ENCODE measurements at places on chromosomes 7 and 10.

- DNase-seq: no peak
- H3K4me1 ChIP-seq: no peaks in the 10 kb centered on the region
- no peaks in the 10 kb centered on the region for H3K27me3 ChIP-seq
- H3K36me3 ChIP-seq: no peaks in the 10 kb centered on the region
- H3K4me3 ChIP-seq: no peak overlapping the region
- H3K27ac ChIP-seq: no peak overlapping the region
Observed at GRCh38 chr7:650339-651031, 76.0 kb upstream of the DNAAF5 start.

DNA sequence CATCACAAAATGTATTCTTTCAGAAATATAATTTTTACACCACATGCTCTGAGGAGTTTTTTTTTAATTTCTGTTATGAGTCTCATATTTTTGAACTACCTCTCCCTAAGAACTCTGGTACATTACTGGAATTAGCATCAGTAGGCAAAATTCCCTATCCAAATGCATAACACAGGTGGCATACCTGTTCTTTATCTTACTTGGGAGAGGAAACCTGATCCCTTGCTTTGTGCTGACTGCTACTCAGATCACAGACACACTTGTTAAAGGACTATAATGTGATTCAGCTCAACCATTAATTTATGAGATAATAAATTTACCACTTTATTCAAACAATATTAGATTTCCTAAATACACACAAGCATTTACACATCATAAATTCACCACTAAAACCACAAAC is 617.2 kb downstream of the GRM8 start:
- no peak overlapping the region for H3K27ac ChIP-seq
- no peaks in the 10 kb centered on the region for H3K27me3 ChIP-seq
- peak; percentile 1 for DNase-seq
- peaks cover 1% of the 10 kb centered on the region for H3K4me1 ChIP-seq
- no peaks in the 10 kb centered on the region for H3K36me3 ChIP-seq

DNA sequence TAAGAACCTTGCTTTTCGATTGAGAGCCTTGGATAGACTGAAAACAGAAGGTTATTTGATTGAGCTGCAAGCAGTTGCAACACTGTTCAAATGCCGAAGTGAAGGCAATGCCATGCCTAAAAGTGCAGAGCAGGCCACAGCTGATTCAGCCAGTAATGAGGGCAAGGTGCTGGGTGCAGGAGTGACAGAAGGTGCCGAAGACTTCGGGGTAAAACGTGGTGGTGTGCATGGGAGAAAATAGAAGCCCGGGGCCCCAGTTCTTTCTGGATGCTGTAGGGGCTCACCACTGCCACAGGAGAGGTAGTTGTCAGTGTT is 43.6 kb upstream of the GATAD1 start:
- no peaks in the 10 kb centered on the region for H3K36me3 ChIP-seq
- H3K4me3 ChIP-seq: no peak overlapping the region
- no peaks in the 10 kb centered on the region for H3K27me3 ChIP-seq
- no peak overlapping the region for H3K27ac ChIP-seq
- H3K4me1 ChIP-seq: no peaks in the 10 kb centered on the region
- no peak for DNase-seq

DNA sequence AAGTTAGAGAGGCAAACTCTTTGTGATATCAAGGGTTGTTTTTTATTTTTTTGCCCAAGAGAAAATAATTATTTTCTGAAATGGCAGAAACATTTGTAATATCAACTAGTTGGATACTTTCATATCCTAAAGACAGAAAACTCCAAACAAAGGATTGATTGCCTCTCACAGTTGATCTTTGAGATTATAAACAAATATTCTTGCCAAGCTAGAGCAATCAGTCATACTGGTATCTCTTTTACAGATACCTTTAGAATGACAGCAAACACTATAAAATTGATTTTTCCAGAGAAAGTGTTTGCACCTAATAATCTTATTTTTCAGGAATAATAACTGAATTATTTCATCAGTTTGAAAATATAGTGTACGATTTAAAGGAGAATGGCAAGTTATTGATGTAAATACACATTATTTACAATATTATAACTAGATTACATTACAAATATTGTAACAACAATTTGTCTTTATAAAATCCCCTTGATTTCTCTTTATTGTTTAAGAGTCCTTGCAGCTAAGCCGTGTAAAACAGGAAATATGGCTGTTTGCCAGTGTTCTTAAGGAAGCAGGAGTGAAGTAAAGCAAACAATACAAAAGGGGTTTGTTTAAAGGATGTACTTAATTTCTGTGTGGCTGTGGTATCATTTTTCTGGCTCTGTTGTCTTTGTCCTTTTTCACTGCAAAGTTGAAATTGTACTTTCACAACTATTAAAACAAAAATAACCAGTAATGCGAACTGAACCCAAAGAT is 58.4 kb downstream of the MAPK8 start:
- H3K36me3 ChIP-seq: no peaks in the 10 kb centered on the region
- H3K4me1 ChIP-seq: no peaks in the 10 kb centered on the region
- H3K27ac ChIP-seq: no peak overlapping the region
- no peak for DNase-seq
- H3K27me3 ChIP-seq: no peaks in the 10 kb centered on the region

- H3K36me3 ChIP-seq: peaks cover 23% of the 10 kb centered on the region
- H3K27ac ChIP-seq: no peak overlapping the region
- no peak for DNase-seq
Observed at GRCh38 chr10:3782451-3783315, 2.3 kb downstream of the KLF6 start.

- no peak overlapping the region for H3K27ac ChIP-seq
- no peak overlapping the region for H3K4me3 ChIP-seq
- no peak for DNase-seq
- no peaks in the 10 kb centered on the region for H3K36me3 ChIP-seq
Observed at GRCh38 chr10:60604342-60604741, 173.9 kb upstream of the CDK1 start.

- H3K27me3 ChIP-seq: peaks cover 2% of the 10 kb centered on the region
- H3K4me3 ChIP-seq: no peak overlapping the region
- no peaks in the 10 kb centered on the region for H3K4me1 ChIP-seq
Observed at GRCh38 chr7:155391414-155391813, 66.5 kb upstream of the EN2 start.

- no peaks in the 10 kb centered on the region for H3K36me3 ChIP-seq
- no peaks in the 10 kb centered on the region for H3K27me3 ChIP-seq
- H3K27ac ChIP-seq: no peak overlapping the region
- H3K4me1 ChIP-seq: peaks cover 5% of the 10 kb centered on the region
- H3K4me3 ChIP-seq: no peak overlapping the region
Observed at GRCh38 chr10:3787016-3787400, 2.0 kb upstream of the KLF6 start.

DNA sequence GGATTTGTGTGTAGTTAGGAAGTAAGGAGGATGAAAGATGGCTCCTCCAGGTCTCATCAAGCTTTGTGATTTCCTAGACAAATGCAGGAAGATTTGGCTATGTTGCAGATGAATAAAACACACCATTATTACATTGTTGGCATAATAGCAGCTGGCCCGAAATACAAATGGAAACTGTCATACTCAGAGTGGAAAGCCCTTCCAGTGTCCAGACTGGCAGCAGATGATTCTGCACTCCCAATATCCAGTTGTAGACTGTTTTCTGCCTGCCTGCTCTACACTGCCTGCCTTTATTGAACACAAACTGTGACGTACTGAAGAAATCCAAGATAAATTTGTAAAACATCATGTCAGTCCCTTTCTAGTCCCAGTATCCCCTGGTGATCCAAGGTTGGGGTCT is 99.7 kb upstream of the FZD1 start:
- H3K36me3 ChIP-seq: no peaks in the 10 kb centered on the region
- no peak overlapping the region for H3K4me3 ChIP-seq
- H3K27ac ChIP-seq: no peak overlapping the region
- no peaks in the 10 kb centered on the region for H3K4me1 ChIP-seq
- H3K27me3 ChIP-seq: no peaks in the 10 kb centered on the region

- no peaks in the 10 kb centered on the region for H3K4me1 ChIP-seq
- no peaks in the 10 kb centered on the region for H3K27me3 ChIP-seq
- no peak for DNase-seq
- no peak overlapping the region for H3K27ac ChIP-seq
- H3K36me3 ChIP-seq: no peaks in the 10 kb centered on the region
Observed at GRCh38 chr10:31190488-31190887, 128.5 kb upstream of the ZEB1 start.

DNA sequence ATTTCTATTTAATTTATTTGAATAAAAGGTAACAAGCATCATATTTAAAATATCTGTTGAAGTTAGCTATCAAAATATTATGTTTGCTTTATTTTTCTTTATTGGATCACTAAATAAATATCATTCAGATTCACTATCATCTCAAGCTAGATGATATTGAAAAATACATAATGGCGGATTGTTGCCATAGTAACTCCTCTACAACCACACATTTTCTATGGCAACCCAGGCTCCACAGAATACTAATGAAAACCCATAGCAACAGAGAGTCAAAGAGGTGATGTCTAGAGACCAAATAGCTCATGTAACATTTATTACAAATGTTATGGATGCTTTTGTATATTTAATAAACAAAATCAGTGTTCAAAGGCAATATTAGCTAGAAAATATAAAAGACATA is 148.9 kb upstream of the CDK1 start:
- H3K36me3 ChIP-seq: no peaks in the 10 kb centered on the region
- no peaks in the 10 kb centered on the region for H3K27me3 ChIP-seq
- no peak overlapping the region for H3K27ac ChIP-seq
- H3K4me3 ChIP-seq: no peak overlapping the region

DNA sequence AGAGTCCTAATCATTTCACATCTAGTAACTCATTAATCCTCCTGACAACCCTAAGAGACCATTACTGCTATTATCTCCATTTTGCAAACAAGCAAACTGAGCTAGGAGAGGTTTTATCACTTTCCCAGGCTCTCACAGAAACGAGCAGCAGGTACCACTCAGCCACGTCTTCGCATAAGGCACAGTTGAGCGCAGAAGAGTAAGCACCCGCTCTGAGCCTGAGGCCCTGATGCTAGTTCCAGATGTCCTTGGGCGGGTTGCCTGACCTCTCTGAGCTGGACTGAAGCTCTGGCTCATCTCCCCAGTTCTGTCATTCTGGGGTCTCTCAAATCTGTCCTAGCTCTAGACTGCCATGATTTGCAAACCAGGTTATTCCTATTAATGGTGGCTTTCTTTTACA is 72.6 kb upstream of the FRMD4A start:
- H3K36me3 ChIP-seq: no peaks in the 10 kb centered on the region
- no peaks in the 10 kb centered on the region for H3K4me1 ChIP-seq
- H3K27me3 ChIP-seq: no peaks in the 10 kb centered on the region
- DNase-seq: no peak
- H3K4me3 ChIP-seq: no peak overlapping the region

DNA sequence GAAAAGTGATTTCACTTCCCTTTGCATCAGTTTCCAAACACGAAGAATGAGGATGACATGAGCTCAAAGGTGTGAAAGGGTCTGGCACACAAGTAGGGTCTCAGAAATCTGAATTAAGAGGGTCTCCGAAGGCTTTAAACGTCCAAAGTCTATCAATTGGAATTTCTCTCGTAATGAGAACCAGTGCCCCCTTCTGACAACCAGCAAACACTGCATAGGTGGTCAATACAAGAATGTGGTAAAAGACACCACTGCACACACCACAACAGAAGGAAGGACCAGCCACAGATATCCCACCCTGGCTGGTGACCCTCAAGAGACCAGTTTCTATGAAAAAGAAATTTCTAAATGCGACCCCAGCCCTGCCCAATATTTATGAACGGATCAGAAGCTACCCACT is 78.1 kb downstream of the CALN1 start:
- no peaks in the 10 kb centered on the region for H3K27me3 ChIP-seq
- H3K27ac ChIP-seq: no peak overlapping the region
- no peak overlapping the region for H3K4me3 ChIP-seq
- no peak for DNase-seq

- no peaks in the 10 kb centered on the region for H3K36me3 ChIP-seq
- DNase-seq: no peak
- no peaks in the 10 kb centered on the region for H3K27me3 ChIP-seq
- no peak overlapping the region for H3K27ac ChIP-seq
- no peak overlapping the region for H3K4me3 ChIP-seq
Observed at GRCh38 chr10:43042503-43043341, 34.1 kb upstream of the RET start.

DNA sequence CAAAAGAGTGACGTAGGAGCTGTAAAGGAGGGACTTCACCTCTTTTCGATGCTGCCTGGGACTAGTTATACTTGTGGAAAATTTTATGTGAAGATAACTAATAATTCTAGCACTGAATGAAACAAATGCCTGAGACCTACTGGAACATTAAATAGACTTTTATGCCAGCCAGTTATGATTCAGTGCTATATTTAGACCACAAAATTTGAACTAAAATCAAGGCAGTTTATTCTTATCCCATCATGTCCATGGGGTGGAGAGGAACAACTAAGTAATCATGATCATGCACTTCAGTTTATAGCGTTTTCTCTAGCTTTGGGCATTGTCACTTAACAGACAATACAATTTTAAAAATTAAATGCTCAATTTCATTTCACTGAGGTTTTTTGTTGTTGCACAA is 76.7 kb downstream of the ZEB1 start:
- no peak for DNase-seq
- no peak overlapping the region for H3K4me3 ChIP-seq

DNA sequence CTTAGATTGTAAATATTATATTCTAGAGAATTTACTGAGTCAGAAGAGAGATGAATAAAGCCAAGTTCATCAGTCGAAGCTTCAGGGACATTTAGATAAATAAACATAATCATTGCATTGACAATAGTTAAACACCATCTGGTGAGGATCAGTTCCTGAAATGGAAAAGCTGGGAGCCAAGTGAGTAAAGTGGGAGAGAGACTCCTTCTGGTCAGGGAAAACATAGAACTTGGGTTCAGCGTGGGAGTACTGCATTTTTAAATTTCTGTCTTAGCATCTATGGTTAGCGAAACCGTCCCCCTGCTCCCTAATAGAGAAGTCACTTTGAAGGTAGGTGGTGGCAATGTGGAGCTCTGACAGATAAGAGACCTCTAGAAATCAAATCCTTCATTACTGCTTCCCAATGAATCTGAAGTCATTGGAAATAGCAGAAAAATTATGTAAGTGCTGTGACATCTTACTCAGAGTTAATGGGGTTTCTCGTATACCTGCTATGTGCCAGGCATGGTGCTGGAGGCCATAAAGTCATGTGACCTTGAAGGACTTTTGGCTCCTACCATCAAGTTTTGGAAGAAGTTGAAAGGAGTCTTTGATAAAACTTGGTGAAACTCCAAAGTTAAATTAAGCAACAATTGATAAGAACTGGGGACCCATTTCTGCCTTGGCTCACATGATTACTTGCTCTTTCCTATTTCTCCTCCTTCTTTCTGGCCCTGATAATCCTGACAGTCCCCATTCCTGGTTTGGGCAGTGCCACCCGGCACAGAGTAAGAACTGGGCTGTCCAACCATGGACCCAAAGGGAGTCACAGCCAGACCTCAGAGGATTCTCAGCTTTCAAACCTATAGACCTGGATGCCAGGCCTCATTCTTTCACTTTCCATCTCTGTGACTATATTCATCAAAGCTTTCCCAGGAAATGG is 211.2 kb downstream of the C7orf25 start:
- H3K4me1 ChIP-seq: no peaks in the 10 kb centered on the region
- H3K36me3 ChIP-seq: no peaks in the 10 kb centered on the region
- H3K27me3 ChIP-seq: no peaks in the 10 kb centered on the region
- no peak overlapping the region for H3K27ac ChIP-seq
- no peak overlapping the region for H3K4me3 ChIP-seq
- no peak for DNase-seq

All from iPS DF 6.9 (cell line).